Daoy (cell line): ENCODE measurements at places on chromosomes 5 and 9.

DNA sequence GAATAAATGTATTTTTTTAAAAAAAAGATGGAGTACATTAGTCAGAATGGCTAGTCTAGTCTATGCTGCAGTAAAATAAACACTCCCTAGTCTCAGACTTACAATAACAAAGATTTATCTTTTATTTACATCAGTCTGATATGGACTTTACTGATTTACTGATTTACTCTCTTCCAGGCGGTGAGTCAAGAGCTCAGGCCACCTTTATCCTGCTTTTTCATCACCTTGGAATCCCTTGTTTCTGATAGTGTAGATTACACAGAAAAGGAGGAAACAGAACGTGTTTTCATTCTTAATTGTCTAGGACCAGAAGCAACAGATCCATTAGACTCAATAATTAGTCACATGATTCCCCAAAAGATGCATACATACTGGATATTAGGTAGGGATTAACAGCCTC, 290.1 kb upstream of the TRPC7 start:
- DNase-seq: peak; percentile 81

- no peak for DNase-seq
Measured at GRCh38 chr5:53827211-53827651, 266.8 kb downstream of the NDUFS4 start.

DNA sequence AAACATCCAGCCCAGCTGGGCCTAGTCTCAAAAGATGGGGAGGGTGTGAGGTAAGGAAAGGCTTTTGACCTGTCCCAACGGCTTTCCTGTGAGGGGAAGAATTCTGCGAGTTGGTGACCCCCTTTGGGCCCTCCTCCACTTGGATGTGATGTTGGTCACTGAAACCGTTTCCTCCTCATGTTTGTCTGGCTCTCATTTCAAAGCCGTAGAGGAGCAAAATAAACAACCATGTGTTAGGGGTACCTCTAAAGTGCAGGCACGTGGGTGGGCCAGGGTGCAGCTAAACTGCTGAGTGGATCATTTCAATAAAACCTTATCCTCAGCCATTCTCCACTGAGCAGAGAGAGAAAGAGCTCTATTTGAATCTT, 84.3 kb upstream of the MELK start:
- no peak for DNase-seq

GRCh38 chr5:81003811-81004386, 43.7 kb downstream of the RASGRF2 start:
- no peak for DNase-seq
